ENCODE measurements at places on chromosomes 2 and 18. TPM values are rescaled to one million over a fixed set of nuclear protein-coding genes. Genes with fewer than 3 reads are reported as not detected.

The RBM44 gene
- 1.3 TPM for total RNA-seq

The LPIN2 gene
- 29.0 TPM for total RNA-seq

The DNAH6 gene
- 0.77 TPM for total RNA-seq

The RNF144A gene
- 22.2 TPM for total RNA-seq

The SLC8A1 gene
- 18.5 TPM for total RNA-seq

The MATN3 gene
- 1.2 TPM for total RNA-seq

The NT5C1B gene
- total RNA-seq = not detected

- DNase-seq = no peak
Observed at GRCh38 chr2:8732601-8733000, 50.7 kb downstream of the ID2 start.

DNA sequence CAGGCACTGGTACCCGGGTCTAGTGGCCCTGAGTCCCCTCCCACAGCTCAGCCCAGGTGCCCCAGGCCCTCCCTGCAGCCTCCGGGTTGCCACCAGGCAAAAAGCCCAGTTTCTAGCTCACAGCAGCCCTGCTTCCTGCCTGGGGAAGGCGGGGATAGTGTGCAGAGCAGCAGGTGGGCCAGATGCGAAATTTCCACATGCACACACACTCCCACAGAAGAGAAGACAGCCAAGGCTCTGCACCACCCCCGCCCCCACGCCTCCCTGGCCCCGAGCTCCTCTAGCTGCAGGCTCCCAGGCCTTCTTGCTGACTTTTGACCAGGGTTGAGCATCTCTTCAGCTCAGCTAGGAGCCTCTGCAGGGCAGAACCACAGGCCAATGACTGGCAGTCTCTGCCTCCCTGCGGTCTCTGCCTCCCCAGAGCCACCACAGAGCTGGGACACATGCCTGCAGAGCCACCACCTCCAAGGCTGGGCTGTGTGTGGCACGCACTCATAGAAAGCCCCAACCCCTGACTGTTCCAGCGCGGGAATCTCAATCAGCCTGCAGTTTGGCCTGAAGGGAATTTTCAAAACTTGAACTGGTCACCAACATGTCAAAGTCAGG, 7.2 kb downstream of the SLC66A2 start:
- DNase-seq = peak; percentile 71

The CYBRD1 gene
- total RNA-seq = 172 TPM

The SAG gene
- total RNA-seq = not detected

The BCL11A gene
- total RNA-seq = 0.64 TPM

The OBSL1 gene
- total RNA-seq = 61.5 TPM

DNA sequence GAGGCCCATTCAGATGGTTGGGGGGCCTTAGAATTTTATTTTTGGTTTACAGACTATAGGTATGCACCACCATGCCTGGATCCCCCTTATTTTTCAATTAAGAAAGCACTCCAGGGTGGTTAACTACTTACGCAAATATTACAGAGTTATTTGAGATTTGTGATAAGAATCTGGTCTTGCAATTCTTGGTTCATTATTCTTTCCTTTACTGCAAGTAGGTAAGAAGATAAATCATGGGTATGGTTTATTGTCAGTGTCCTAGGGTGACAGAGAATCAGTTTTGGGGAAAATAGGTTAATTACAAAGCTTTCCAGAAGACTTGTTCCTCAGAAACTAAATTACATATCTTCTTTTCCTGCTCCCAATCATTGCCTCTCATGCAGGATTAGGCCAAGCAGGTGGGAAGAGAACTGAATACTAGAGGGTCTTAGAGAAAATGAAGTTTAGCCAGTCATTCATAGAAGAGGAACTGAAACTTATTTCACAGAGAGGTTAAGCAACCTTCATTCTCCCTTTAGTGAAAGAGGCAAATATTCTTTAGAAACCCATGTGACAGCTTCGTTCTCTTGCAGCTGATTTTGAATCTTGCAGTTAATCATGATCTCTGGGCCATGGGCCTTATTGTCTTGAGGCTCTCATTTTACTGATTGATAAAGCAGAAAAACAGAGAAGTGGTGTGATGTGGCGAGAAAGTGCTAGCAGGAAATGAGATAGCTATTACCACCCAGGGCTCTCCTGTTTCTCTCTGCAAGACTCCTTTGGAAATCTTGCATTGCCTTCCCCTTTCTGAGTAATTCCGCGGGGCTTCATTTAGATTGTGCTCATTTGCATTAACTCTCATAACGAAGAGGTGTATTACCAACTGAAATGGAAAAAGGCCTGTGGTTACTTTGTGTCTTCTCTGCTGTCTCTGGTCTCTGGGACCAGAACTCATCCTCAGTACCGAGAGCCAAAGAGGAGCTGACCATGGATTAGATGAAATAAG, 44.8 kb upstream of the ARHGAP25 start:
- no peak for DNase-seq

DNA sequence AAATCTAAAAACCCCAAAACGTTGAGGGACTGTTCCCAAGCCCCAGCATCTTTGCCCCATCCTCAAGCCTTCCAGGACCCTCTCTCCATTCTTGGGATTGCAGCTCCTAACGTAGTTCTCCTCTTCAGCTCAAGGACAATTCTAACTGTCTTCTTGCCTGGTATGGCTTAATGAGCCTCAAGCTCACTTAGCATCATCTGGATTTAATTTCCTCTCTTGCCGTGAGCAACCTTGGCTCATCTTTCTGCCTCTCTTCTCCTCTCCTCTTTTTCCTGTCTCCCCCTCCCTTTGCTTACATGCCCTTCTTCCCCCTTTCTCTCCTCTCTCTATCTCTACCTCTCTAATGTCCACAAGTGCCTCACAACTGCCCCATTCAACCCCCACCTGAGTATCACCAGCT, 44.2 kb downstream of the TACR1 start:
- DNase-seq = no peak

DNA sequence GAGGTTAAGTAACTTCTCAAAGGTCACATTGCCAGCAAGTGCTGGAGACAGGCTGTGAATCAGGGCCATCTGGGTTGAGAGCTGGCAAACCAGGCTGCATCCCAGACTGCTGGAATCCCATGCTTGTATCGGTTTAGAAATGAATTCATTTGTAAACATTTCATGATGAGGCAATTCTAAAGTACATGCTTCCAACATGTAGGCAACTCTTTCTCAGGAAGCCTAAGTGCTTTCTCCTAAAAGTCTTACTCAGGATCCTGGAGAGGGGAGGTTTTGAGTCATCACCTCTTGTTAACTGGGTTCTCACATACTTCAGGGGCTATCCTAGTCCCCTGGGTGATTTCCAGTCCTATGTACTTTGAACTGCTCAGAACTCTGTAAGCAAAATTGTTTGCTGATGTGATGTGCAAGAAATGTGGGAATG, 416.5 kb downstream of the MEIS1 start:
- no peak for DNase-seq

The CYS1 gene
- total RNA-seq = 0.80 TPM

DNA sequence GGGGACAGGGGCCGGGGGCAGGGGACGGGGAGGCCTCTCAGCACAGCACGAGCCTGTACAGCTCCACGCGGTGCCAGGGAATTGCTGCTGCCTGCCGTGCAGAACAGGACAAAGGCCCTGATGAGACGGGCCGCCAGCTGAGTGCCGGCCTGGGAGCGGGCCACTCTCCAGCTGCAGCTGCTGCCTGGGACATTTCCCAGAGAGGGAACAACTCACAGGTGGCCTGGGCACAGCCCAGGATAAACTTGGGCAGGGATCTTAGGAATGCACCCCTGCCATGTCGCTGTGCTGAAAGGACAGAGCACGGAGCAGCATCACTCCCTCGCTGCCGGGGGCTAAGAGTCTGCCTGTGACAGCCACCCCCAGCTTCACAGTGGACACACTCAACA, 38.8 kb downstream of the CENPO start:
- peak; percentile 71 for DNase-seq

GRCh38 chr2:118970396-118971135, 28.6 kb downstream of the MARCO start:
- peak; percentile 72 for DNase-seq

DNA sequence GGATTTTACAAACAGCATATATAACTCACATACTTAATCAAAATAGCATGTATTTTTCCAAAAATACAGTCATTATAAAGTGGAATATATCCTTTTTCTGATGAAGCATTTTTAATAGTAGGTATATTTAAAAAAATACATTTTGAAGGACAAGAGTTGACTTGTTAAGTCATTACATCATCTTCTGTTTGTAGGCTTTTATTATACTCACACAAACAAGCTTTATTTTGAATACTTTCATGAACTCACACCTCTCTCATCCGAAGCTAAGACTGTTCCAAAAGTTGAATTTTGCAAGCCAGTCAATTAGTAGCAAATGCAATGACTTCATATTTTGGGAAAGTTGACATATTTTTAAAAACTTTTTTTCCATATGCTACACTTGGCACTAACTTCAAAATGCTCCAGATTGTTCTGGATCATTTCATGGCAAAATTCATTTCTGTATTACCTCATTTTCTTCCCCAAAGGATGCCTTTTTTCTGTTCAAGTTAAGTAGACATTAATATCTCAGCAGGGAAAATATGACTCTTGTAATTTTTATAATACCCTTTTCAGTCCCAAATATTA, 68.5 kb upstream of the WDR75 start:
- no peak for DNase-seq

DNA sequence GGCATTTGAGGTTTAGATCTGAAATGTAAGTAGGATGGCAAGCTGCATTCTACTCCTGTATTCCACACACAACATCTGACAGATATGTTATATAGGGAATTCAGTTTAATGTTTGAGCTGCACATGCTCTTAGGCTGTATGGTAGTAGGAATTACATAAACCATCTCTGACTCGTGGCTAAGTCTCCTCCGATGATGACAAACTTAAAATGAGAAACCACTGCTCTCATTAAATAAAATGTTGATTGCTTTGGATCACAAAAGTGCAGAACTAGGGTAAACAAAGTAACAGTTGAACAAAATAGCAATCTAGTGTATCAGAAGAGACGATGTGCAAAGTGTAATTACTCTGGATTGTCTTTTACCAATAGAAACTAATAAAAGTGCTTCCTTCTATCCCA, 50.1 kb upstream of the WDR75 start:
- no peak for DNase-seq

- DNase-seq = no peak
Observed at GRCh38 chr18:45839414-45840395, 14.2 kb downstream of the SIGLEC15 start.

- DNase-seq = no peak
Observed at GRCh38 chr2:225173909-225174308, 131.6 kb upstream of the DOCK10 start.

DNA sequence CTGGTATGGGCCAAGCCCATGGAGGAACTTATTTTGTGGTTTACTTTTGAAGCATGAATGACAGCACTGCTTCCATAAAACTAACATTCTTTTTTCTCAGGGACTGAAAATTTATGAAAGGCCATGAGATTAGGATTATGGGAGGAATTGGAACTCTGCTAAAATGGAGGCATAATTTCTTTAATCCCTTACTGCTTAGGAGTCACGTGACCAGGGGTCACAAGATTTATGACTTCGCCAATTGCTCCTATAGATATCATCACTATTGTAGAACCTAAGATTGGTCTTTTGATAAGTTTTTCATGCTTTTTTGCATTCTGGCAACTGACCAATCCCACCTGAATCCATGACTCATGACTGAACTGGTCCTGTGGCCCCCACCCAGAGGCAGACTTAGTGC, 495.7 kb upstream of the VRK2 start:
- no peak for DNase-seq

DNA sequence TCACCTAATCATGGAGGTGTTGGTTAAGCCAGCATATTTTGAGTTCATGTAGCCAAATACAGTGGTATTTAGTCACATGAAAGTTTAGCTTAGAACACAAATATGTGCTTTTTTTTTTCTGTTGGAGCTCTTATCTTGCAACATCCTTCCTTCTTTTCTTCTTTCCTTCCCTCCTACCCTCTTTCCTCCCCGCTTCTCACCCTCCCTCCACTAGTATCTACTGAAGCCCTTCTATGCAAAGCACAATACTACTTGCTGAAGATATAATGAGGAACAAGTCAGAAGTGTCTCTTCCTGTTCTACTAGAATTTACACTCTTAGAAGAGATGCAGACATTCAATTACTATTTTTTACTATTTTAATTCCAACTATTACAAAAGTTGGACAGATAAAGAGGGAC, 105.0 kb upstream of the ITGA4 start:
- no peak for DNase-seq

DNA sequence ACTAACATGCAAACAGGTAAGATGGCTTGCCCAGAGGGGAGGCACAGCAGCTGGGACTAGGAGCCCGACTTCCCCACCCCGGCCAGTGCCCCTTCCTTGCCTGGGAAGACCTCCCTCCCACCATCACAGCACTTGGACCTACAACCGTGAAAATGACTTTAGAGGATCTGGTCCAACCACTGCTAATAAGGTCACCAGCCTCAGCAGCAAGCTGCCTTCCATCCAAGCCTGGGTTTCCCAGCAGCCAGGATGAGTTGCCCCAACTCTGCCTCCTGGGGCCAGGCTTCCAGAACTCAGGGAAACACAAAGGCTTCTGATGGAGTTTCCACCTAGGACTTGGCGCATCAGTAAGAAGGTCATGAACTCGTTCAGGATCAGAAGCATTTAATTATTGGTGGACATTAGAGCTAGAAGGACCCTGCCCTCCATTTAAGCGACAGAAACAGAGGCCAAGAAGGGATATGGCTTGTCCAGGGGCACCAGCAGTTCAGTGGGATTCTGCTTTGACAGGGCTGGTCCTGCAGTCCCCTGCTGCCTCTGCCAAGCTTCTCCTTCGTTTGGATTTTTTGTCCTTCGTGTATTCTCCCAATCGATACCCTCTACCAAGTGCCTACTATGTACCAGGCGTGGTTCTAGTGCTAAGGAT, 403.0 kb upstream of the ID2 start:
- DNase-seq = no peak

All from mesenteric fat pad (tissue), 1 donor.